Activated T-helper 1 cell treated with anti-CD3 and anti-CD28 coated beads, Interleukin-2, amount 50 U/mL, for 16 hours (primary cell): ENCODE measurements at places on chromosomes 2 and 18.

- no peak for DNase-seq
These were observed 9.1 kb upstream of the ATP6V1C2 start for GRCh38 chr2:10712185-10712809.

- DNase-seq: no peak
These were observed 305.4 kb upstream of the HS6ST1 start for GRCh38 chr2:128623776-128624761.

DNA sequence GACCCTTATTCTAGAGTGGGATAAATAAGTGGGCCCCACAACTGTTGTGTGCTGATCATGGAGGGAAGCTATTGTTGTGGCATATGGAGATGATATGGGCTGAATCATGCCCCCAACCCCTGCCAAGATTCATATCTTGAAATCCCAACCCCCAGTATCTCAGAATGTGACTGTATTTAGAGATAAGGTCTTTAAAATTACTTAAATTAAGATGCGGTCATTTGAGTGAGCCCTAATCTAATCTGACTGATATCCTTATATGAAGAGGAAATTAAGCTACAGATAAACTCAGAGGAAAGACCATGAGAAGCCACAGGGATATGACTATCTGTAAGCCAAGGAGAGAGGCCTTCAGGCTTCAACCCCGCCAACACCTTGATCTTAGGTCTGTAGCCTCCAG, 188.3 kb upstream of the RND3 start:
- DNase-seq: no peak

GRCh38 chr2:14475994-14476393, 156.5 kb upstream of the LRATD1 start:
- DNase-seq: no peak

DNA sequence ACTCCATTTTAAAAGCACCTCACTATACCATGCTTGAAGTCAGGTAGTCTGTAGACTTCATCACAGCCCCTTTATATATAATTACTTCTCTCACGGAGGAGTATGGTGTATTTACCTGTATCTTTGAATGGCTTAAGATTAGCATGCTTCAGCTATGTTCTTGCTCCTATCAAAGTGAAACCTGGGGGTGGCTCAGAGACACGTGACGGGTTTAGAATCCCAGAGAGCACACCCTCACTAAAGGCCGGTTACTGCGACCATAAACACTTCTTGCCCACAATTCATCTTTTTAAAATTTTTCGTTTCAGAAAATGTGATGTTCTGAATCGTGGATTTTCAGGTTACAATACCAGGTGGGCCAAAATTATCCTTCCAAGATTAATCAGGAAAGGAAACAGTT, 3.6 kb downstream of the IAH1 start:
- DNase-seq: no peak

DNA sequence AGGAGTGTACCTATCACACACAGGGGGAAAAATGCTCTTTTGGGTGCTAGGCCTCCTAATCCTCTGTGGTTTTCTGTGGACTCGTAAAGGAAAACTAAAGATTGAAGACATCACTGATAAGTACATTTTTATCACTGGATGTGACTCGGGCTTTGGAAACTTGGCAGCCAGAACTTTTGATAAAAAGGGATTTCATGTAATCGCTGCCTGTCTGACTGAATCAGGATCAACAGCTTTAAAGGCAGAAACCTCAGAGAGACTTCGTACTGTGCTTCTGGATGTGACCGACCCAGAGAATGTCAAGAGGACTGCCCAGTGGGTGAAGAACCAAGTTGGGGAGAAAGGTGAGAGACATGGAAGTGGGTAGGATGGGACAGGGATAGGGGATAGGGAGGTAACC, 12.2 kb downstream of the DHRS9 start:
- no peak for DNase-seq

GRCh38 chr18:42937436-42937835, 178.0 kb downstream of the RIT2 start:
- no peak for DNase-seq

DNA sequence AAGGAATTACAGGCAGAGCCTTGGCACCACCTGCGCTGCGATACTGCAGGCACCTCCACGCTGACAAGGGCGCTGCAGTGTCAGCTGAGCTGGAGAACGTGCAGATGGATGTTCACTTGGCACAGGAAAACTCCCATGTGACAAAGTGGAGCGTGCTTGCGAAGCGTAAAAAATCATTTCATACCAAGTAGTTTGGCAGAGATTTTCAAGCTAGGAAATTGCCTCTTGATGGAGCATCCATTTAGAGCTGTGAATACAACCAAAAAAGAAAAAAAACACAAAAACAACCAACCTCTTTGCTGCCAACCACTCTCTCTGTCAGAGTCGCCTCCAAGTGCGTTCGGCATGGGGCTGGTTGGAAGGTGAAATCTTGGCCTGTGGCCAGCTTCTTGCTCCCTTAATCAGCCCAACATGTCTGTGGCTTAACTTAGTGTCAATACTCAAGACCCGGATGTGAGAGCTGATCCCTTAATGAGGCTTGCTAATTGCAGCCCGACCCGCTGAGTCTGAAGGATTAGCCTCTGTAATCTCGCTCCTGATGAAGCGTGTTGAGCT, 38.1 kb downstream of the ACOXL start:
- DNase-seq: no peak

DNA sequence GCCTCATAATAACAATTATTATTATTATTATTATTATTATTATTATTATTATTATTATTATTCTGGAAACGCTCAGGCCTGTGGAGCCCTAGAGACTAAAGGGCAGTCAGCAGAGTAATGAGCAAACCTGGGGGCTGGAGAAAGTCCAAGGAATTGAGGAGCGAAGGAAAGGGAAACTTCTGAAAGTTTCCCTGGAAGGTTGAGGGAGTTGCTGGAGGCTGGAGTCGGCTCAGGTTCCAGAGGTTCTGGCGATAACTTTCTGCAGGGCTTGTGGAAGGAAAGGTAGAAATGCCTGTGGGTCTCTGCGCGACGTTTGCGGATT, 9.2 kb downstream of the POU3F3 start:
- no peak for DNase-seq

DNA sequence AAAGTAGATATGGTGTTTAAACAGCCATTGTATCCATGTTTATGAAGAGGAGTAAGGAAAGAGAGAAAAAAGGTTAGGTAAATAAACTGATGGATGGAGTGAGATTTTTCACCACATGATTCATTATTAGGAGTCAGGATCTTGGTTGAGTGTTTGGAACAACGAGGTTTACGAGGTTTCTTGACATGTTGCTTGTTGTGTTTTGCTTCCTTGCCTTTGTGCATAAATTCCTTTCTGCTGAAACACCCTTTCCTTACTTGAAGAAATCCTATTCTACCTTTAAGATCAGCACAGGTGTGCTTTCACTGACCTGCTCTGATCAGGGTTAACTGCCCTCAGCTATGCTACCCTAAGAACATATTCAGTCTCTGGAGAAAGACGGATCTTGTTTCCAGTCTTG, 66.6 kb downstream of the EFEMP1 start:
- no peak for DNase-seq

DNA sequence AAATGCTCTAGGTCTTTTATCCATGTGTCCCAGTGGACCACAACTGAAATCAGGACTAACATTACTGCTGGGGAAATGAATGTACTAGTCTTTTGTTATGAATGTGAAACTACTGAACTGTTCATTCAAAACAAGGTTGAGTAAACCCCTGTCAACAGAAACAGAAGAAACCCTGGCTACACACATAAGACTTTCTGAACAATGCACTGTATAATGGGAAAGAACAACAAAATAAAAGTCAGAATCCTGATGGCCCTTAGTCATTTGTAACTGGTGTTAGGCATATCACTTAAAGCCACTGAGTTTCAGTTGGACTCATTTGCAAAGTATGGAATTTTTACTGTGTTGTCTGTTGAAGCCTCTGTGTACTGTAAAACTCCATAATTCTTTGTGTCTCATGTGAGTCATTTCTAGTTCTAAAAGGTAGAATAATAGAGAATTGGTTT, 77.0 kb upstream of the UBXN4 start:
- no peak for DNase-seq

DNA sequence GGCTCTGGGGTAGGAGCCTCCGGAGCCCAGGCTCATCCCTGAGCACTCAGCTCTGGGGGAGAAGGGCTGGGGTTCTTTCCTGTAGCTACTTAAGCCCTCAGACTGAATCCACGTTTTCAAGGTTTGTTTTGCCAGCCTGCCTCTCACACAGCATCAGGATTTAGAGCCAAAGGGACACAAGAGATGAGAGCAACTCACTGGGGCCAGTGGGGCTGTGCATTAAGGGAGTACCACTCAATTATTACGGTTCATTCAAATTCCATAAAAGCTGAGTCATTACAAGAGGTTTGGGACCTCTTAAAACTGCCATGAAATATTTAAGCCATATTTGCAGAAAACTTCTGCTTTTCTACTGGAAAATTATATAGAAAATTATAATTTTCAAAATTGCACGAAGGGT, 17.1 kb upstream of the SNED1 start:
- no peak for DNase-seq

DNA sequence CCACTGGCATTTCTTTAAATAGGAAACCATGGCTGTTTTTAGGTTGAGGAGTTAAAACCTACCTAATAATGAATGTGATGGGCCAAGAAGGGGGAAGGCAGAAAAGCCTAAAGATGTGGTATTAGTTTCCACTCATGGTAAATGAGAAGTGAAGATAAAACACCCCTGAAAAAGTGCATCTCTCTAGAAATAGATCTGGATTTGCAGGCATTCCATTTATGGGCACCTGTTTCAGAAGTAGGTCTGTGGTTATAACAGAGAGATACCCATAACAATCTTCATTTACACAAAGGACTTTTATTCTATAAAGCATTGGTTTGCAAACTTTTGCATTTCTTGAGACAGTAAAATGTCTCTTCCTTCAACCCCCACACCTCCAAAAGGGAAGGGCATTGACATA, 62.1 kb downstream of the PRKCE start:
- DNase-seq: no peak

GRCh38 chr2:238237431-238238135, 2.3 kb downstream of the HES6 start:
- no peak for DNase-seq

DNA sequence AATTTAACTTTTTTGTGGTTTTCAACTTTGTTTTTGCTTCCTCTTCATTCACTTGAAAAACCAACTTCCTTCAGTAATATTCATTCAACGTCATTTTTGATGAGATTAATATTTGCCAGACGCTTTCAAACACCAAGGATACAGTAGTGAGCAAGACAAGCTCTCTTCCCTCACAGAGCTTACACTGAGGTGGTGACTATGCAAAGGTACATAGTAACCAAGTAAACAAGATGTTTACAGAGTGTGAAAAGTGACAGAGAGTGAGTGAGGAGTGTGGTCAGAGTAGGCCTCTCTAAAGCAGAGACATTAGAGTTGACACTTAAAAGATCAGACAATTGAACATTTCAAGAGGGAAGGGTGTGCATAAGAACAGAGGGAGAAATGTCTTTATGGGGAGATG, 155.5 kb downstream of the TMEM247 start:
- DNase-seq: no peak

DNA sequence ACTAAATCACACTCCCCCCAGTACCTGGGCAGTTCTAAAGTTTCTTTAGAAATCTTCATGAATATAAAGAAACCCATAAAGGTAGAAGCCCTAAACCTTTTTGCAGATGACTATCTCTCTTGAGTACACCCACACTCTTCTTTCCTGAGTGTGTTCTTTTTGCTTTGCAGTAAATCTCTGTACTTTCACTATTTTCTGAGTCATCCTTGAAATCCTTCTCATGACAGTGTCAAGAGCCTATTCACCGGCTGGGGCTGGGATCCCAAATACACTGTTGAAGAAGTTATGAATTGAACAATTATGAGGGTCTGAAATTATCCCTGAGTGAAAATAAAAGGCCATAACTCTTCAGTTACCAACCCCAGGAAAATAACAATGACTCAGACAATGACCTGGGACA, 133.9 kb upstream of the CCDC195 start:
- DNase-seq: no peak

- DNase-seq: no peak
These were observed 2.5 kb upstream of the SP100 start for GRCh38 chr2:230413479-230413878.

DNA sequence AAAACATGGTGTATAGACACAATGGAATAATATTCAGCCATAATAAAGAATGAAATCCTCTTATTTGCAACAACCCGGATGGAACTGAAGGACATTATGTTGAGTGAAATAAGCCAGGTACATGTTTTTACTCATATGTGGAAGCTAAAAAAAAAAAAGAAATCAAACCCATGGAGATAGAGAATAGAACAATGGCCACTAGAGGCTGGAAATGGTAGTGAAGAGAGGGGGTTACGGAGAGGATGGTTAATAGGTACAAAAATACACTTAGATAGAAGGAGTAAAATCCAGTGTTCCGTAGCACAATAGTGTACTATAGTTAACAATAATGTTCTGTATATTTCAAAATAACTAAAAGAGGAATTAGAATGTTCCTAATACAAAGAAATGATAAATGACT, 12.8 kb upstream of the KIAA2012 start:
- no peak for DNase-seq

DNA sequence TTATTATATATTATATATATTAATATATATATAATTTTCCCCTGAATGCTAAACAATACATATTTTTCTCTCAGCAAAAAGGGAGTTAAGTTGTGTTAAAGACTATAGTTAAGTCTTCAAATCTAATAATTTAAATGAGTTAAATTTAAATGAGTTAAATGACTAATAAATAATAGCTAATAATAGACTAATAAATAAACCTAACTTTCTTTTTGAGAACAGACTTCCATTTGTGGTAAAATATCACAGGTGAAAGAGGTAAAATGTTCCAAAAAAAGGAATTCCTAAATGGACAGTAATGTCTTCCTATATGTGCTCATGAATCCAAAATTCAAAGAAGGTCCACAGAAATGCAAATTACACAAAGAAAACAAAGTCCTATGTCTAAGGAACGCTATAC, 74.6 kb downstream of the SLC25A12 start:
- no peak for DNase-seq

DNA sequence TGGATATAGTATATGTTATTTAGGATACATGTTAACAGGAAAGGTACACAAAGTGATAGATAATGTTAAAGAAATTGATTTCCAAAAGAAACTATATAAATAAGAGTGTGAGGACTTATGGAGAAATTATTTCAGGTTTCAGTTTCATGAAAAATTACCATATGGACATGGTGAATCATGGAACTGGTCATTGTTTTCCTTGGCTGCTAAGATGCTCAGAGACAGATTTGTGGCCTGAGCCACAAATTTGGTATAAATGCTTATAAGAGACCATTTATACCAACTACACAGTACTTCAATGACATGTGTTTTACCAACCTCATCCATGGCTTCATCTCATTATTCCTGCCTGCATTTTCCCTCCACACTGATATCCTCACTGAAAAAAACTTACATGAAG, 188.1 kb downstream of the FMNL2 start:
- no peak for DNase-seq

- DNase-seq: no peak
These were observed 86.2 kb downstream of the MCFD2 start for GRCh38 chr2:46829231-46829995.

- DNase-seq: no peak
These were observed 17.0 kb downstream of the FAM228A start for GRCh38 chr2:24191848-24192247.

GRCh38 chr2:173764094-173764493, 201.1 kb downstream of the SP3 start:
- DNase-seq: no peak
